ENCODE measurements at places on chromosomes 4 and X.

DNA sequence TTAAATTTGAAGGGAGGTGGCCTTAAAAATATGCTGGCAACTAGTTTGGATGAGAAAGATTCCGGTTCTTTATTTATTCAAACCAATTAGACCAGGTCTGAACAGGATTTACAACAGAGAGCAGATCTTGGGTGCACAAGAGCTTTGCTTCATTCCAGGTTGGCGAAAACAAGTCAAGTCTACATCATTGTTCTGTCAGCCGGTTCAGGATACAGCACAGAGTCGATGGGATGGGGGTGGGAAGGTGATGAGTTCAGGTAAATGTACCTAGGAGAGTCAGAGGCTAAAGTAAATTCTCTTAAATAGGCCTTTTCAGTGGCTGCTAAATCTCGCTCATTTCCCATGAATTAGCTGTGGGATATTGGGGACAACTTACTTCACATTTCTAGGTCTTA lies 882 bp upstream of the STIM2 start:
- DNase-seq = no peak

DNA sequence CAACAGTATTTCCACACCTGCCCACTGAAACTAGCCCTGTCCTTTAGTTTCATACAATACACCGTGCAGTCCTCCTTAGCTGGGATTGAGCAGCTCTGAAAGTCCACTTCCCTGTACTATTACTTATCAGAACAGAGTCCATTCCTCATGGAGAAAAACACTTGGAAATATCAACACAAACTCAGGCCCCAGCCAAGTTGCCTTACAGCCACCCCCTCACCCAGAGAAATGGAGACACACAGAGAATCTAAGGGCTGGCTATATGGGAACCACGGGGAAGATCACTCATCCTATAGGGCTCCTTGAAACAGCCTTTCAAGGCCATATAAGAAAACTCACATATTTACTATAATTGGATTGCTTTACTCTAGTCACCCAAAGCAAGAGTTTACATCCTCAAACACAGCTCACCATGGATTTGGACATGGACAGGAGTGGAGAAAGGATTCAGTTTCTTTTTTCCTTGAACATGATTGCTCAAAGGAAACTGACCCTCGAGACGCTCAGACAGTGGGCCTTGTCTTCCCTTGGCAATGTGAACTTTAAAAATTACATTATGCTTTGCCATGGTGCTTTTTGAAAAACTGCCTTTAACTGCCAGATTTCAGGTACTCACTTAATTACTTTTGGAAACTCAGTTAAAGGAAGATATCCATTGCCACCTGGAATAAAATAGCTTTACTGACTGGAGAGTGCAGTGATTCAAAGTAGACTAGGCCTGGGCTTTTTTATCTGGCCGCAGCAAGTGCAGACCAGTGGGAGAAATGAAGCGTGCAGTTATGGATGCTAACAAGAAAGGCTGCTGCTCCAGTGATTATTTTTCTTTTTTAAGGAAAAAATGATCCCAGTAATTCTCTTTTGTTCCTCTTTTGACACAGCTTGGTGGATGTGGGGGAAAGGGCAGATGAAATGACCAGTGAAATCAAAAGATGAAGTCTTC lies 1.6 kb downstream of the SCARB2 start:
- no peak for DNase-seq

- no peak for DNase-seq
Measured at GRCh38 chr4:107863850-107864371, 39.2 kb downstream of the SGMS2 start.

DNA sequence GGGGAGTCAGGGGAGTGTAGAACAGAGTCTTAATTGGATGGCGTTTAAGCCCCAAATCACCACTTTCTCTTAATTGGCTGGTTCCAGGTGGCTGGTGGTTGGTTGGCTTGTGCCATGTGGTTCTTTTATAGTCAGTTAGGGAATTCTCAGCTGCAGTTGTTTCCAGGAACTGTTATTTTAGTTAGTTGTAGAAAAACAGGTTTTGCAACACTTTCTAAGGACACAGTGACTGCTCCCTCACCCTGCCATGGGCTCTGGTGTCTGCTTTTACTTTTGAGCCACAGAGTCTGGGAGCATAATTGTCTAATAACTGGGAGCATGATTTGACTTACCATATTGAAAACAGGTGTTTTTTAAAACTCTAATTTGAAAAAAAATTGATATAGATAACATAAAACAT lies 75.8 kb upstream of the PCDH18 start:
- no peak for DNase-seq
